ENCODE measurements at places on chromosomes 3 and 15. TPM values are rescaled to one million over a fixed set of nuclear protein-coding genes. Genes with fewer than 3 reads are reported as not detected.

DNAH12 gene
- 0.08 TPM for total RNA-seq

CEP97 gene
- 6.2 TPM for total RNA-seq

NUTM1 gene
- not detected for total RNA-seq

SLITRK3 gene
- not detected for total RNA-seq

WWTR1 gene
- total RNA-seq, result 37.9 TPM

B4GALT4 gene
- total RNA-seq, result 10.5 TPM

GP9 gene
- not detected for total RNA-seq

DZIP1L gene
- total RNA-seq, result 4.1 TPM

BLM gene
- 37.0 TPM for total RNA-seq

RTP3 gene
- total RNA-seq, result not detected

TLR9 gene
- total RNA-seq, result 0.32 TPM

DUOXA1 gene
- total RNA-seq, result 0.56 TPM

ABI3BP gene
- total RNA-seq, result 28.8 TPM

PTPN9 gene
- 7.2 TPM for total RNA-seq

CHST13 gene
- 0.11 TPM for total RNA-seq

AQR gene
- 8.3 TPM for total RNA-seq

C2CD4B gene
- 1.5 TPM for total RNA-seq

ST8SIA2 gene
- total RNA-seq, result 2.0 TPM

TRAT1 gene
- total RNA-seq, result not detected

HRG gene
- total RNA-seq, result not detected

ISLR gene
- 11.6 TPM for total RNA-seq

C3orf20 gene
- total RNA-seq, result not detected

RNF168 gene
- total RNA-seq, result 21.3 TPM

IL17RE gene
- total RNA-seq, result 0.46 TPM

KBTBD8 gene
- total RNA-seq, result 4.2 TPM

CCR8 gene
- total RNA-seq, result not detected

SNTN gene
- total RNA-seq, result not detected

CCNB2 gene
- total RNA-seq, result 0.86 TPM

ADCY5 gene
- 225 TPM for total RNA-seq

RBP2 gene
- not detected for total RNA-seq

CLDND1 gene
- 72.5 TPM for total RNA-seq

CYP8B1 gene
- total RNA-seq, result not detected

DYNLT2B gene
- 3.2 TPM for total RNA-seq

SENP2 gene
- total RNA-seq, result 27.0 TPM

SOX2 gene
- 0.32 TPM for total RNA-seq

PLAAT1 gene
- total RNA-seq, result 4.5 TPM

ZNF662 gene
- total RNA-seq, result 3.3 TPM

GNB4 gene
- 13.6 TPM for total RNA-seq

PP2D1 gene
- not detected for total RNA-seq

CPEB1 gene
- 1.3 TPM for total RNA-seq

DLEC1 gene
- 0.16 TPM for total RNA-seq

ECE2 gene
- not detected for total RNA-seq

ACAN gene
- 0.13 TPM for total RNA-seq
